ENCODE measurements at places on chromosomes 5 and 9.

GRCh38 chr9:95887926-95888497 is 12.5 kb downstream of the ERCC6L2 start:
- DNase-seq: no peak

DNA sequence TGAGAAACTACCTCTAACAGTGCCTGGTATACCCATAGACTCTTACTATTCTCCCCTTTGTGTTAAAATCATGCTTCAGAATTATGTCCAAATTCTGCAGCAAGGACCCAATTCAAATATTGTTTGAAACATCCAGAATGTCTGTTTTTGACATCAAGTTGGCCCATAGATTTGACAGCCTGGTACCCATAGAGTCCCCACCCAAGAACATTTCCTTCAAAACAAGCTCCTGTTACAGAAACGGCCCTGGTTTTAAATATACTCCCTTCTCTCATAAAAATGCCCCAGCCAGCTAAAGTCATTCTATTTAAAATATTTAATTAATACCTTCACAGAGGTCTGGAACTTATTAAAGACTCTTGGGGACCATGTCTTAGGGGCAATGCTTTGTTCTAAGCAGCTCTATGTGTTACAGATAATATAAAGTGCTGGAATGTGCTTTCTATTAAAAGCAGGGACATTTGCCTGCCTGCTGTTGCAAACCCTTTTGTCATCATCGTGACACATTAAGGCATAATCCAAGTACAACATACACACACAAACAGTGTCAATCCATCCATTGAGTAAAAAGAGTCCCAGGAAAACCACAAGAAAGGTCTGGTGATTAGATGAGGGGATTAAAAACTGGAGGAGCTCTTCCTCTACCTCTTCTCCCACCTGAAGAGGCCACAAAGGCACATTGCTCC is 321.7 kb downstream of the MLLT3 start:
- no peak for DNase-seq

DNA sequence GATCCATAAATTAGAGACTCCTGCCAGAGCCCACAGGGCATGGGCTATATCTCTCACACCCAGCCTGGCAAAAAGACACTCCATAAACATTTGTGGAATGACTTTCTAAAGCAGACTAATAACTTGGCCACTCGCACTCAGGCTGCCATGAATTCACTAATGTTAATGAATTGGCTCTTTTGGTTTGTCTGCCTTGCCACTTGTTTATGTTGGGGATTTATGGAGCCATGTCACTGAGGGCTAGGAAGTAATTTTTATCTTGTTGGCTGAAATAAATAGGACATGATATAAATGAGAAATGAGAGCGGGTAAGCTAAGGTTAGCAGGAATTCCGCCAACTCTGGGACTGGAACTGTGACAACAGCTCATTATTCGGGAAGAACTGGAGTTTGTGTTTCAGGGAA is 55.2 kb downstream of the DROSHA start:
- DNase-seq: no peak

GRCh38 chr9:35436933-35437332 is 53.0 kb upstream of the RUSC2 start:
- DNase-seq: no peak

- DNase-seq: no peak
Observed at GRCh38 chr9:121071370-121071755, 3.4 kb upstream of the CNTRL start.

DNA sequence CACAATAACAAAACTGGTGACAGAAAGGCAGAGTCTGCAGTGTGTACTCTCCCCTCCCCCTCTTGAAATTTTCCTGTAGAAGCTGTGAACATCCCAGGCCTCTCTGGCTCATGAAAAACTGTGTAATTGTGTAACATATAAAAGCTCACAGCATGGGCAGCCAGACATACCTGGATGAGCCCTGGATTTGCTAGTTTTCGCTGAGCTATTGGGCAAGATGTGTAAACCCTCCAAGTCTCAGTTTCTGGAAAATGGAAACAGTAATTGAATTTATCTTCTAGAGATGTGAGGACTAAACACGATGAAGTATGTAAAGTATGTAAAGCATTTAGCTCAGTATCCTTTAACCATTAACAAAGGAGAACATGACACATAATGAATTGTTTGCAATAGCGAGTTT is 143.2 kb upstream of the ANKH start:
- DNase-seq: no peak

GRCh38 chr9:73327149-73327548 is 175.5 kb downstream of the ANXA1 start:
- DNase-seq: no peak
